ENCODE measurements at places on chromosomes 13 and 19.

DNA sequence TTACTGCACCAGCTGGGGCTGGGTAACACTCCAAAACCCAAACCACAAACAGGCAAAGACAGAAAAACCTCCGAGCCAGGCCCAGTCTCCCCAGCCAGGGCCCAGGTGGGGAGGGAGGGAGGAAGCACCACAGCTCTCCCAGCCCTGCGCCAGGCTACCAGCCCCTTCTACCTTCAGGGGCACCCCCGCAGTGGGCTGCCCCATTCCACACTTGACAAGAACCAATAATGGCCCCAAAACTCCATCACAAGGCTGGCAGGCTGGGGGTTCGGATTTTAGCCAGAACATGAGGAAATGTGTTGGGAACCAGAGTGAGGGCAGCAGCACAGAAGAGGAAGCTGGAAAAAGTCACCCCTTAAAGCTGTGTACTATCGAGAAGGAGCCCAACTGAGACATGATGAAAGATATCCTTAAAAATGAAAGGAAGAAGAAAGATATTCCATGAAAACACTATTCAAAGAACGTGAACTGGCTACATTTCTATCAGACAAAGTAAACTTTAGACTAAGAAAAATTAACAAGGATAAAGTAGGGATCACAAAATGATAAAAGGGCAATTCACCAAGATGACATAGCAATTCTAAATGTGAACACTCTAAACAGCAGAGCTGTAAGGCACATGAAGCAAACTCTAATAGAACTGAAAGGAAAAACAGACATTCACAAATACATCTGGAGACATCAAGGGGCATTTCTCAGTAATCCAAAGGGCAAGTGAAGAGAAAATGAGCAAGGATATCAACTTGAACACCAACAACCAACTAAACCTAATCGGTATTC lies 12.9 kb downstream of the TUBGCP3 start:
- DNase-seq = no peak

- no peak for DNase-seq
Observed at GRCh38 chr19:11201791-11202190, 4.4 kb upstream of the KANK2 start.

- DNase-seq = no peak
Observed at GRCh38 chr13:51357928-51358595, 18.6 kb downstream of the SERPINE3 start.

DNA sequence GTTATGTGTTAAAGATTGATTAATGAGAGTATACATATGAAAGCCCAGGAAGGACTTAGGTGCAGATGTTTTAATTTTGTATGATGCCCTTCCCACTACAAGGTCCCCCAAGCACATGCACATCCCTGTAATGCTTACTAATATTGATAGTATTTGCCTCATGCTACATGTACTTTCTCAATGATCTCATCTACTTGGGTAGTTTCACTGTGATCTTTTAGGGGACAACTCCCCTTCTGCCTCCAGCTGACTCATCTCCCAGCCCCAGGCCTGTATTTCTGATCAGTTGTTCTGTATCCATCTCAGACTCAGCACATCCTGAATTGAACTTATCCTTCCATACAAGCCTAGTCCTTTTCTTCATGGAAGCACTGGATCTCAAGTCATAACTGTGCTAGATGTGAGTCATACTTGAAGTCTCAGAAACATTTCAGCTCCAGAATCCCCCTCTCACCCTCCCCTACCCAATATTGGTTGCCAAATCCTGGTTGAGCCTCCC lies 49.4 kb upstream of the INTS6 start:
- no peak for DNase-seq

- DNase-seq = no peak
Observed at GRCh38 chr13:99702687-99703319, 201.5 kb downstream of the TM9SF2 start.

DNA sequence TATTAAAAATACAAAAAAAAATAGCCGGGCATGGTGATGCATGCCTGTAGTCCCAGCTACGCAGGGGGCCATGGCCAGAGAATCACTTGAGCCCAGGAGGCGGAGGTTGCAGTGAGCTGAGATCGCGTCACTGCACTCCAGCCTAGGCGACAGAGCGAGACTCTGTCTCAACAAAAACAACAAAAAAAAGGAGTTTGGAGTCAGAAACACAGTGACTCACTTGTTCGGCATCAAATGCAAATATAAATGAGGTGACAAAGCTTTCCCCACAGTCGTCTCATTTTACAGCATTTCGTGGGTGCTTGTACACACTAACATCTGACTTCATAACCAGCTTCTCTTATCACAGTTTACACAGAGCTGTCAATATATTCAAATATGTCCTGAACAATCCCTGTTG lies 11.0 kb downstream of the ZNF665 start:
- DNase-seq = no peak

DNA sequence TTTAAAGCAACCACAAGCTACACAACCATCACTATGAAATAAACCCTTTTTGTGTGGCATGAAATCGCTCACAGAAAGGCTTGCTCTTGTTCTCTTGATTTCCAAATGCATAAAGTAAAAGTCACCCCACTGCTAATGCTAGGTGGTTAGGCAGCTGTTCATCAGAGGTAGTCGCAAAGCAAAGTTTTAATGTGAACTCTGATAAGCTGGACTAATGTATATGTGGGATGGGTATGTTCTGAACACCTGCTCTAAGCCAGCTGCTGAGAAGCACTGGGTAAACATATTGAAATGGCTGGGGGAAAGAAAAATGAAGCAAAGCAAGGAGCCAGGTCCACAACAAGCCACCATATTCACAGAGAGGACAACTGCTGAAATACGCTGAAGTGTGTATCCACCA lies 142.3 kb downstream of the KLF12 start:
- no peak for DNase-seq

DNA sequence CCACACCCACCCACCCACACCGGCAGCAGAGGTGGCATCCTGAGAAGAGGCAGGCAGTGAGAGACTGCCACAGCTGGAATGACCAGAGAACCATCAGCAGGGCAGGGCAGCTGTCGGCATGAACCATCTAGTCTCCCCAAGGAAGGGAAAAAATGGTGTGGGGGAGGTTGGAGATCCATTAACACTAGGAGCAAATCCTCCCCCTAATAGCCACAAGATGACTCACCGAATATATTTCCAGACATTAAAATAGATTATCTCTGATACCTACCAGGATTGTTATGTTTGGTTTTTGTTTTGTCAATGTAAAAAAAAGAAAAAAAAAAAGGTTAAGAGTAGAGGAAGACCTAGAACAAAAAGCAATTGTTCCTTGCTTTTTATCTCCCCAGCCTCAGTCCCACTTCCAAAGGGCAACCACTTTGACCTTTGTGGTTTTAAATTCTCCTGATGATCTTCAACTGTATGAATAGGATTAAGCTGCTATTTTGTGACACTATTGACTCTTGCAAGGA lies 34.2 kb downstream of the THSD1 start:
- no peak for DNase-seq

GRCh38 chr13:102907886-102908515 lies 62.2 kb downstream of the ERCC5 start:
- DNase-seq = no peak

All from CD4-positive, alpha-beta T cell treated with Interleukin-6 at 100 ng/mL for 8 hours (primary cell).